Naive thymus-derived CD8-positive, alpha-beta T cell (primary cell): ENCODE measurements at places on chromosomes 4 and X.

DNA sequence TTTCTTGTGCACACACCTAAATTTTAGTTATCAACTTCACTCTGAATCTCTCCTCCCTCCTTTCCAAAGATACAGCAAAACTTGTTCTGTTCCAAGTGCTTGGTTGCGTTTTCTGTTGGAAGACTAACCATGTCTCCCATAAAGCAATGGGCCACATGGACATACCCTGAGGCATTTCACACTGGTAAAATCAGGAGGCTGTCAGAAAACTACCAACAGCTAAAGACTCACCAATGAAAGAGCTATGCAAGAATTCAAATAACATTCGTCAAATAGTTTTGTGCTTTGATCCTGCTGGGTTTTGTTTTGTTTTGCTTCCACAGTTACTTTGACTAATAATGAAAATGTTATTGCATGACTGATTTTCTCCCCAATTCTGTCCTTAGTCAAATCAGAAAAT is 46.0 kb downstream of the PHEX start:
- DNase-seq: no peak

DNA sequence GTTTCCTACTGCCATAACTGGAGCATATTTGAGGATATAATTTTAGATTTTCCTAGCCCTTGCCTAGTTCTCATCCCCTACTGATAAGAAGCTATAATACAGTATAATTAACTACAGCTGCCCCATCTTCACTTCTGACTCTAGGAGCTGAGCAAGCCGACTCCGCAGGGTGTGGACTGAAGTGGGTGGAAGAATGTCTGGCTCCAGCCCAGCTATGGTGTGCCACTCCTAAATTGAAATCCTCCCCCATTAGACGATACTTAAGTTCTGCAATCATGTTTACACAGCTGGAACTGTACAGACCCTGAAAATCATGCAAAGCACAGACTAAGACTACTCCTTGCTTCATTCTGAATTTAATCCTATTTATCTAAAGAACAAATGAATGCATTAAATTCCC is 93.1 kb downstream of the PCDH19 start:
- no peak for DNase-seq

- no peak for DNase-seq
These were observed 161.0 kb upstream of the GATB start for GRCh38 chr4:151921811-151922210.

GRCh38 chr4:159144112-159144694 is 41.3 kb downstream of the RAPGEF2 start:
- no peak for DNase-seq

GRCh38 chr4:2901186-2901585 is 57.5 kb downstream of the ADD1 start:
- DNase-seq: no peak

- DNase-seq: no peak
These were observed 5.5 kb upstream of the STK26 start for GRCh38 chrX:132017431-132018185.

DNA sequence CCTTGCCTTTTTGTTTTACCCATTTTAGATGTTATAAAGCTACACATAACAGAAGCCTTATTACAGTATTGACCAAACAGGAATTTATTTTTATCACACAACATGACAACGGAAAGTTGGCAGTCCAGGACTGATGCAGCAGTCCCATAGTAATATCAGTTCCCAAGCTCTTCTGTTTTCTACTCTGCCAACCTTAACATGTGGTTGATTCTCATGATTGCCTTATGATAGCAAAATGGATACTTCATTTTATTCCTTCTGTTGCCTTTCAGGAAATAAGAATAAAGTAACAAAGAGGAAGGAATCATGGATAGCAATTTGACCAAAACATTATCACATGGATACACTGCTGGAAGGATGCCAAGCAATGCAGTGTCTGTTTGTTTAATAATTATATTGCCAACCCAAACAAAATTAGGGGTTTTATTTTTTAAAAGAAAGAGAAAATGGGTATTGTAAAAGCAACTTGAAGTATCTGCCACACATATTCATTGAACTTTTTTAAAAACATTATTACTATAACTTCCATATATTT is 275.7 kb downstream of the STPG2 start:
- no peak for DNase-seq

GRCh38 chrX:29478336-29479069 is 736.9 kb upstream of the MAGEB2 start:
- DNase-seq: no peak

GRCh38 chr4:2341911-2342652 is 76.4 kb downstream of the ZFYVE28 start:
- no peak for DNase-seq

GRCh38 chrX:151975228-151975593 is 735 bp upstream of the GABRE start:
- no peak for DNase-seq

DNA sequence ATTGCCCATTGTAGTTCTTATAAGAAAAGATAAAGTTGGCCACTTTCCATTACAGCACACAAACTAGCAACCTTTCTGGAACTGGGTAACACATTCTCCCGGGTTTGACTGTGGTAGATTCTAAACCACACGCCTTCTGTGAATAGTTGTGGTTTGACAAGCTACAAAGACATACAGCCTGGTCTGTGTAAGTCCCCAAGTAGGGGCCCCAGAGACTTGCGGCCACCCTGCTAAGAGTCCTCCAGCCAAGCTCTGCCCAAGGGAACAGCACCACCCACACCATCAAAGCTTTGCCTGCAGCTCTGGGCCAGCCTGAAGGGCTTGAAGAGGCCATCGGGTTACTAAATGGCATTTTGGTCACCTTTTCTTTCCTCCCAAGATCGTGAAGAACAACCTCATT is 203.4 kb downstream of the MAML3 start:
- no peak for DNase-seq

- DNase-seq: no peak
These were observed 464.9 kb upstream of the AMOT start for GRCh38 chrX:113305496-113305895.

DNA sequence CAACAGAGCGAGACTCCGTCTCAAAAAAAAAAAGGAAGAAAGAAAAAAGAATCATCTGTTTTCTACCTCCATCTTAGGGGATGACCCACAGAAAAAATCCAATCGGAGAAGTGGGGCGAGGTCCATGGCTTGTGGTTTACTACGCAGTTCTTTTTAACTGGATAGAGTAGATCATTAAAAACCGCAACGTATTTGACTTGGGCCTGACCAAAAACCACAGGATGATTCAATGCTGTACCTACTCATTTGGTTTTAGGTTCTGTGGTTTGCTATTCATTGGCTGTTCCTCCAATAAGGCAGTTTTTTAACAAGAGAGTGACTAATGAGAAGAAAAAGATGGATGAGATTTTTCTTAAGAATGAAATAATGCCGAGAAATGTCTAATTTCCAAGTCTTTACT is 83.7 kb downstream of the FREM3 start:
- DNase-seq: no peak

DNA sequence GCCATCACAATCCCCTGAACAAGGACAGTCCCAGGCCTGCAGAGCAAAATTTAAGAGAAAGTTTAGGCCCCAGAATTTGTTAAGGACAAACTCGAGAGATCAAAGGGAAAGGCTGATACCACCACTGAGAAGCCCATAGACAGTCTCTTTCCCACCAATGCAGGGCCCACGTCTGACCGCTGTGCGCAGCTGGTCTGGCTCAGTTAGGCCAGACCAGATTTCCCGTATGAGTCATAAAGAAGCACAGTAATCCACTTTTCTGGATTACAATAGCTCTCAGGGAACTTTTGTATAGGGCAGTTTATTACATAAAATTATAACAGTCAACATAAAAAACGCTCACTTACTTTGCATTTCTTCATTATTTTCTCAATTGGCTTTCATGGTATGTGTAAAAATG is 259.5 kb downstream of the RCHY1 start:
- no peak for DNase-seq

DNA sequence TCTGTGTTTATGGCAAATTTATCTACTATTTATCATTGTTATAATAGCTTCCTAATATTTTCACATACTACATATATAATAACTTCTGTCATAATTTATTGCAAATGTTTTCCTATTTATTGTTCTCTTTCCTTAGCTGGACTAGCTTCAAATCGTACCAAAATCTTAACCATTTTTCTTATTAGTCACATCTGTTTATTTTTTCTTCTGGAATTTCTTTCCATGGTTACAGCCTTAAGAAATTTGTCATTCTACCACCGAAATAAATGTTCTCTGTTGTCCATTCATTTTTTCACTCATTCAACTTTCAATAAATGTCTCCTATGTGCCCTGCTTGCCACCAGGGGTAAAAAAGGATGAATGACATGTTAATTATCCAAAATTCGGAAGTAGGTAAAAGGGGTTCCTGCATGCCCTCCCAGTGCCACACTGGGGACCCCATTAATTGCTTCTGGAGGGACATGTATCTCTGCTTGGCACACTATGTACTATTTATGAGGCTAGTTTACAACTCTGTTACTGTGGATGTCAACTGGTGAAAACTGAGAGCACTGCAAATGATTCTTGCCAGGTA is 182.1 kb downstream of the SH3KBP1 start:
- DNase-seq: no peak

DNA sequence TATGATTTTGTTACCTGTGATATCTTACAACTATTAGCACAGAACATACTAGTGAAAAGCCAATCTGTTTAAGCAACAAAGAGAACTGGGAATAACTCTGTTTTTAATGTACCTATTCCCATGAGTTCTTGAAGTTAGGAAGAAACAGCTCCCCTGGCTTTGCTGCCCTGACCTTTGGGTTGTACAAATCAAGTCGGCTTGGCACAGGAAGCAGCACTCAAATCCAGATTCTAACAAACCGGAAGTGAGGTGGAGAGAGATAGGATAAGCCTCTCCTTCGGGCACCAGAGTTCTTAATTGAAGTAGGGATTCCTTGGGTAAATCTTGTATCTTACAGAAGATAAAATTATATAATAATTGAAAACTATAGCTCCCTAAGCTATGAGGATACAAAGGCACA is 144.8 kb upstream of the CPEB2 start:
- no peak for DNase-seq

GRCh38 chr4:155609455-155610059 is 57.1 kb upstream of the GUCY1A1 start:
- DNase-seq: no peak

DNA sequence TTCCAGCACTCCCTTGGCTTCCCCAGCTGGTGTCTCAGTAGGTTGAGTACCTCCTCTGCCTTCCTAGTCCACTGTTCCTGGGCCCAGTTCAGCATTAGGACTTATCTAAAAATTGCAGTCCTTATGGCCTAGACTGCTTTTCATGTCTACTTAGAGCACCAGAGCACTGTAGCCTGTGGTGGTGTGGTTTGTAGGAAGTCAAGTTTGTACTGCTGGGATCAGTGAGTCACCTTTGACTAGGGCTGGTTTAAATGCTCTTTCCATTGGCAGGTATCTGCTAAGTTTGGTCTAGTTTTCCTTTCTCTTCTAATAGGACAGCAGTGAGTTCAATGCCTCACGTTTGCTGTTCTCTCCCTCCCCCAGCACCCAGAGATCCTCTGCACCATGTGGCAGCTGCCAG is 233.6 kb upstream of the WDFY3 start:
- no peak for DNase-seq

- DNase-seq: no peak
These were observed 21.1 kb downstream of the CORIN start for GRCh38 chr4:47816748-47817147.

GRCh38 chr4:152880263-152880662 is 55.9 kb upstream of the FHDC1 start:
- no peak for DNase-seq

DNA sequence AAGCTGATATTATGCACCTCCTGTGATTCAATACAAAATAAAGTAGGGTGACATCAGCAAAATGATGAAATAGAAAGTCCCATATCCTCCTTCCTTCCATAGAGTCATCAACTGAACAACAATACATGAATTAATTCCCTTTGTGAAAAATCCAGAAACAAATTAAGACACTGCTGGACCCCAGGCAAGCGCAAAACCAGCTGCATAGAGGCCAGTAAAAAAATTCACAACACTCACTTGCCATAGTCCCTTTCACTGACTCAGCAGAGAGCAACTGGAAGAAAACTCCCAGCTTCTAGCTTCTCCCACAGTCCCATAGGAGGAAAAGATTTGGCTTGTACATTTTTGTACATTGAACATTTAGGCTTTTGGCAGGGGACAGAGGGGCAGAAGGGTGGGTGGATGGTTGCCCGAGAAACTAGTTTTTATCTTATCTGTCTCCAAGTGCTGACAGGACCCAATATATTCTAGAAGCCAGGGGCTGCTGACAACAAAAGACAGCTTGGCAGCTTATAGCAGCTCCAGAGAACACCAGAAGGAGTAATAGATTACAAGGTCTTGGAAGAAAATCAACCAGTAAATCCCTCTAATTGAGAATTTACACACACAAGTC is 124.6 kb downstream of the NDST3 start:
- DNase-seq: no peak

- DNase-seq: no peak
These were observed 4.5 kb downstream of the SMIM9 start for GRCh38 chrX:154829926-154830442.
